Stimulated activated CD4-positive, alpha-beta T cell treated with anti-CD3 and anti-CD28 coated beads, TNF-alpha, amount 100 ng/mL, for 1 hour (primary cell): ENCODE measurements at places on chromosomes 11 and 22.

- no peak for DNase-seq
Observed at GRCh38 chr11:3198815-3199214, 19.8 kb downstream of the MRGPRG start.

DNA sequence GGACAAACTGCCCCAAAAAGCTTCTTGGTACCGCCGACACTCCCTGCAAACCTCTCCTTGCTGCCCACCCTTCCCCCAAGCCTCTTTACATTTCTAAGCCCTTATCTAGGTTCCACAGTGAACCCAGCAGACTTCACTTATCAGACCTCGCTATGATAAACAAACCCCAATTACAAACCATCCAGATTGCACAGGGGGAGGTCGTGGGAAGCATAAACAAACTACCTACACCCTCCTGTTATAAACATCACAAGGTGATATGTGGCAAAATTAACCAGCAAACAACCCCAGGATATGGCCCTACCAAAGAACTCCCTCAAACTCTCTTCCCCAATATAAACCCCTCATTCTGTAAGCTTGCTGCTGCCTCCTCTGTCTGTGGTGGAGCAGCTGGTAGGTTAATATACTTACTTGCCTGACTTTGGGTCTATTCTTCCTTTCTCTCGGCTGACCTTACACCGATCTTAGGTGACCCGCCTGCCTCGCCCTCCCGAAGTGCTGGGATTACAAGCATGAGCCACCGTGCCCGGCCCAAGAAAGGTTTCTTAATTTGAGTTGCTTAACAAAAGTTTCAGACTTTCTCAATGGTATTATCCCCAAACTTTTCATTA lies 66.0 kb upstream of the TENM4 start:
- DNase-seq: no peak

DNA sequence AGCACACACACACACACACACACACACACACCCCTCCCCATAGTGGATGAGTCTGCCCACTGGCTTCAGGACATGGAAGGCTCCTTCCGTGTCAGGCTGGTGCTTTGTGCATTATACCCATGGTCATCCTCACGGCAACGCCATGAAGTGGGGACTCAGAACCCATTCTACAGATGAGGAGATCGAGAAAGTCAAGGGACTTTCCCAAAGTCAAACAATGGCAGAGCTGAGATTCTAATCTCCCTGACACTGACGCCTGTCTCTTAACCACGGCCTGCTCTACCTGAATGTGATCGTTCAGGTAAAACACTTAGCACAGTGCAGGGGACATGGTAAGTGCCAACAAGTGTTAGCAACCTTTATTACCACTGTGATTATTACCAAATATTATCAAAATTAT lies 4.3 kb upstream of the MN1 start:
- DNase-seq: no peak

- DNase-seq: no peak
Observed at GRCh38 chr11:77421041-77421723, 52.7 kb downstream of the PAK1 start.

DNA sequence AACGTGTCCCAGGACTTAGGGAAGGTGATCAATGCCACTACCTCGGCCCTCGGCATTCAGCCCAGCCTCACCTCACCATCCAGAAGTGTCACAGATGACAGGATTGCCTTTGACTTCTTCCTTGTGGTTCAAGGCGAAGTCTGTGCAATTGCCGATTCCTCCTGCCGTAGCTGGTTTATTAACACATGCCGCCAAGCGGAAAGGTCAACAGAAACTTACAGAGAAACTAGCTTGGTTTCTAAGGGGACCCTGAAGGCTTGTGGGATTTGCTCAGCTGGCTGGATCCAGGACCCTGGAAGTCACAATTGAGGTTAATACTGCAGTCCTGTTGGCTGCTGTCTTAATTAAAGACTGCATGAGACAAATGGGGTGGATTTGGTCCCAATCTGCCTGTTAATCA lies 65.6 kb downstream of the SHANK2 start:
- DNase-seq: no peak

GRCh38 chr11:125079151-125079877 lies 16.2 kb downstream of the SLC37A2 start:
- DNase-seq: no peak

GRCh38 chr11:12889243-12889642 lies 119.9 kb upstream of the RASSF10 start:
- no peak for DNase-seq

DNA sequence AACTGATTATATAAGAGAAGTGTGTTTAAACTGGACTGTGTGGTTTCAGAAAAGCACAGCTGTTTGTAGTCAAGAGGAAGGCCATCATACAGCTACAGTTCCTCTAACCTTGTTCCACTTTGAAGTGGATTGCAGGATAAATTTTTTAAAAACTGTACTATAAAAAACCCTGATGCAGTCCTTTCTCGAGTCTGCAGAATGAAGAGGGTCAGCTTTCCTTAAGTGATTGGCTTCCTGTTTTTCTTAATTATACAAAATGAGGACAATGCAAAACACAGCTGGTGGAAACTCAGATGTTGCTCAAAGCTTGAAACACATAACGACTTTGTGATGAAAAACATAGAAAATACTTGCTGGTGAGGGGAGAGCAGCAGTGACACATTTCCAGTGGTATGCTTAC lies 1060.5 kb downstream of the DLG2 start:
- DNase-seq: no peak

GRCh38 chr11:113177671-113178070 lies 136.7 kb upstream of the TTC12 start:
- DNase-seq: no peak

DNA sequence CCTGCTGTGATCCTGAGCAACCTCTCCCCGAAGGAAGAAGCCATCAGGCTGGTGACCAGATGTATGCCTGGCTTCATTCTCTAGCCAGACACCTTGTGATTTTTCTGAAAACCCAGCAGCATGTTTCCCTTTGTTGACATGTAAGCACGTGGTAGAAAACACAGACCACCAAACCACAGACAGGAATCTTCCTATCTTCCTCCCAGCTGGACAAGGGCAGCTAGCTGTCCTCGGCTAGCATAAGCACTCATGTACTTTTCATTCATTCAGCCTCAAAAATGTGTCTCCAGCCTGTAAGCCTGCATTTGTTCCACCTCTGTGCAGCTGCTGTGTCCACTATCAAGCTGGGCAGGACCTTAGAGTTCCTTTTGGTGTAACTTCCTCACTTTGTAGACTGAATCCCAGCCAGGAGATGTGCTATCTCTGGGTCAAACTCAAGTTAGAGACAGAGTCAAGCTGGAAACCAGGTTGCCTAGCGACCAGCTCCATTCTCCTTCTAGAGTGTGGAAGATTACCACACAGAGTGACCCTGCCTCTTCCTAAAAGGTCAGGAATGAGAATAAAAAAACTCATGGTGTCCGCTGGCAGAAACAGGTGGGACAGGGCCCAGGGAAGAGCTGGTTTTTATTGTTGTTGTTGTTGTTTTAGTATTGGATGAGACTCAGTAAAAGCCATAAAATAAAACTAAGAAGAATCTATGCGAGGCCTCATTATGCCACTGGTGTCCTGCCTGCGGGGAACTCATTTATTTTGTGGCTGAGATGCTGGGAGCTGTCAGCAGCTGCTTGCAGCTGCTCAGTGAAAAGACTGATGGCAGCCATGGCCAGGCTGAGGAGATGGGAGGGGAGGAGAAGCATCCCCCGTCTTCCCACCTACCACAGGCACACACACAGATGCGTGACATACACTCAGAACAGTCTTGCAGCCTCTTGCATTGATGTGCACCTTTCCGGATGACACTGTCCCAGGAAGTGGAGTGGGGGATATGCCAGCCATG lies 7.4 kb upstream of the CLMP start:
- DNase-seq: no peak

DNA sequence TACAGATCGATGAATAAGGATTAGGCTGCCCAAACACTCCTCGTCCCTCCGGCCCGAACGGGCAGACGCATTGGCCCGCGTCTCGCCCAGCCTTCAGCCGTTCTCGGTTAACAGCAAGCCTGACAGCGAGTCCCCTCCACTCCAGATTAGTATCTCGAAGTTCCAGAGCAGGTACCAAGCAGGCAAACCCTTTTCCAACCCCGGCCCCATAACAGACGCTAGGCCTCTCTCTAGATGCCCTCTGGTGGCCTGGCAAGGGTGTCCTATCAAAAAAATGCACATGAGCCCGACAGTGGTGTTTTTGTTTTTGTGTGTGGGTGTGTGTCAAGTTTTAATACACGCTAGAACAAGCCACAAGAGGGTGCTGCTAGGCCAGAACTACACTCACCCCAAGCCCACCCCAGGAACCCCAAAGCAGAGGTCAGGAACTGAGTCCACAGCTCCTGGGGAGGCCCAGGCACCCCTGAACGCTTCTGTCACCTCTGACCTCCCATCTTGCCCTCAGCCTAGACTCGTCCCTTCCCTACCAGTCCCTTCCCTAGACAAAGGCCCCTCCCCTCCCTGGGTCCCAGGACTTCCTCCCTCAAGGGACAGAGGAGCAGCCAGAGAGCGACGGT lies 658 bp upstream of the ARFGAP2 start:
- DNase-seq: peak; percentile 46

- DNase-seq: no peak
Observed at GRCh38 chr11:105233285-105233684, 93.7 kb upstream of the CARD18 start.

DNA sequence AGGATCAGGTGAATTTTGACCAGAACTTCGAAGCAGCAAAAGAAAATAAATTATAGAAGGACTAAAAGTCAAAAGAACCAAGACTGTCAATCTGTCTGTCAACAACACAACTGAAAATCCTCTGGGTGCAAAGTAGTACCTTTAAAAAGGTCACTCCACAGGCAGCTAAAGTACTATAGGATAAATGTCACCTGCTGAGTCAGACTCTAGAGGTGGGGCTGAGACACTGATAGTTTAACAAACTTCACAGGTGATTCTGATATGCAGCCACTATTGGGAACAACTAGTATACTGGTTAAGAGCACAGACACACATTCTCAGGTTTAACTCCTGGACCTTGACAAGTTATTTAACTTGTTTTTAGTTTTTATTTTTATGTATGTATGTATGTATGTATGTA lies 107.3 kb downstream of the FCHSD2 start:
- DNase-seq: no peak

GRCh38 chr11:81301166-81301830 lies 1432.4 kb downstream of the FAM181B start:
- no peak for DNase-seq

DNA sequence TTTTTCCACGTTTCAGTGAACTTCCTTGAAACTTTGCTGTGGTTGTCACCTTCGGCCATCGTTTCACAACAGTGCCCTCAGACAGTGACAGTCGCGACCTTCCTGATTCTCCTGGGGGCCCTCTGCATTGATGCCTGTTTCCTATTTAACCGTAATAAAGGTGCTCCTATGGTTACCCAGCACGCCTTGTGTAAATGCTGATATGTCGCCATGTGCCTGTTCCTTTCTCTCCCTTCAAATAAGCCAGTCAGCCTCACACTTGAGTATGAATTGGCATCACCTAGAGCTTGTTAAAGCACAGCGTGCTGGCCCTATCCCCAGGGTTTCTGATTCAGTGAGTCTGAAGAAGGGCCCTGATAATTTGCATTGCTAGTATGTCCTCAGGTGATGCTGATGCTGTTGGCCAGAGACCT lies 104.8 kb downstream of the MICAL2 start:
- DNase-seq: no peak

DNA sequence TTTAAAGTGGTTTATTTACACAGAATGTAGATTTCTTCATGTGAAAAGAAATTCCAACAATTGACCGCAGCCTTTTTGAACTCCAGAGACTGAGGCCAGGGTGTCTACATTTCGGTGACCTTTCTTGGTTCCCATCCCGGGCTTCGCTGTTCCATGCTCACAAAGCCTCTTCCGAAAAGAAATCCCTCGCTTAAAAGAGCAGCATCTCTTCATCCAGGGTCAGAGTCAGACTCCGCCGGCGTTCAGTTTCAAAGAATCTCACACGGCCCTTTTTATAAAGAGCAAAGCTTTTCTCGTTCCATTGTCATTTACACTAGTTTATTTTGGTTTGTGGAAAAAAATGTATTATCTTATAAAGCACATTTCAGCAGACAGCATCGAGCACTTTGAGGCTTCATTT lies 530.6 kb upstream of the B3GAT1 start:
- no peak for DNase-seq

GRCh38 chr11:74478877-74479731 lies 11.8 kb upstream of the KCNE3 start:
- no peak for DNase-seq

DNA sequence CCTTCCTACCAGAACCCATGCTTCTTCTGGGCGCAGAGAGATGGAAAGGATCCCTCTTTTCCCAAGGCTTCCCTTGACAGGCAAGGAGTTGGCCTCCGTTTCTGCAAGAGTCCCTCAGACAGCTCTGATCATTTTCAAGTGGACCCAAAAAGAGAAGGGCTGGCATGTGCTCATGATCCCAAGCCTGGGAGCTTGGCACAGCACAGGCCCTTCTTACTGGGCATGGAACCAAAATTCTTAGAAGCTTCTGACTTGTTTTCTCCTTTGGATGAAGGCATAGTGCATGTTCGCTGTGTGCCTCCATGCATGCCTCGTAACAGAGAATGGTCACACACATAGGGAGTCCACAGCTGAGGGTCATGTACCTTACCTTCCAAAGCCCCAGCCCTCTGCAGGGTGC lies 449.6 kb downstream of the MIAT start:
- DNase-seq: no peak

DNA sequence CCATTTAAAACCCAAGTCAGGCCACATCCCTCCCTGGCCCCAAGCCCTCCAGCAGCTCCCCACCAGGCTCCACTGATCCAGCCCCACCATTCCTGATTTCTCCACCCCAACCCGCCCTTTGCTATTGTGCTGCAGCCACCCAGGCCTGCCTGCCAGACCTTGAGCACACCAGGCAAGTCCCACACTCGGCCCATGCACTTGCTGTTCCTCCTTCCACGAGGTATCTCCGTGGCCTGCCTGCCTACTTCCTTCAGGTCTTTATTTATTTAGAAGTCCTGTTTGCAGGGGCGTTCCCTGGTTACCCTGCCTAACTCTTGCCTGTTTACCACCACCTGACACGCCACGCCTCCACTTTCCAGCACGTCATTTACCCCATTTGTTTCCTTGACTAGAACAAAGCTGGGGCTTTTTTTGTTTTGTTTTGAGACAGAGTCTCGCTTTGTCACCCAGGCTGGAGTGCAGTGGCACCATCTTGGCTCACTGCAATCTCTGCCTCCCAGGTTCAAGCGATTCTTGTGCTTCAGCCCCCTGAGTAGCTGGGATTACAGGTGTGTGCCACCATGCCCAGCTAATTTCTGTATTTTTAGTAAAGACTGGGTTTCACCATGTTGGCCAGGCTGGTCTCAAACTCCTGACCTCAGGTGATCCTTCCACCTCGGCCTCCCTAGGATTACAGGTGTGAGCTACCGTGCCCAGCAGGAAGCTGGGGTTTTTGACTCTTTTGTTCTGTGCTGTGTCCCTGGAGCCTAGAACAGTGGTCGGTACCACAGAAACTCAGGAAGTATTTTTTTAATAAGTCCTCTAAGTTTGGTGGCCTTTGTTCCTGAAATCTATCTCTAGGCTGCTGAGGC lies 6.7 kb downstream of the CENPM start:
- DNase-seq: peak; percentile 79

GRCh38 chr11:116857316-116857715 lies 19.9 kb upstream of the APOA1 start:
- no peak for DNase-seq

- DNase-seq: no peak
Observed at GRCh38 chr11:116219171-116219635, 553.6 kb downstream of the BUD13 start.

GRCh38 chr11:118641397-118642019 lies 34.1 kb downstream of the PHLDB1 start:
- DNase-seq: no peak

- DNase-seq: peak; percentile 75
Observed at GRCh38 chr22:24156913-24157821, 24.1 kb upstream of the SUSD2 start.
